ENCODE measurements at places on chromosomes 5 and 9. TPM values are rescaled to one million over a fixed set of nuclear protein-coding genes. Genes with fewer than 3 reads are reported as not detected.

DNA sequence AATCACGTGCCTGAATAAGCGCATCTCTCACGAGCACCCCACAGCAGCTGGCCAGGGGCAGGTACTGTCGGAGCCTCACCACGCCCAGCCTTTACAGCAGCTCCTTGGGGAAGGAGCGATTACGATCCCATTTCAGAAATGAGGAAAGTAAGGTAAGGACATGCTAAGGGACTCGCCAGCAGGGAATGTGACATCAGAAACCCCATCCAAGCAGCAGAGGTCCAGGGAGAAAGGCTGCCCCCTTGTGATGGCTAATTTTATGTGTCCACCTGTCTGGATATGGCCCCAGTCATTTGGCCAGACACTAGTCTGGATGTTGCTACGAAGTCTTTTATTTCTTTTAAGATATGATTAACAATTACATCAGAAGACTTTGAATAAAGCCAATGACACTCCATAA is 77.3 kb downstream of the UBE2QL1 start:
- H3K27ac ChIP-seq, result no peak overlapping the region
- DNase-seq, result no peak
- H3K27me3 ChIP-seq, result peaks cover 3% of the 10 kb centered on the region

- H3K36me3 ChIP-seq, result no peaks in the 10 kb centered on the region
- H3K27ac ChIP-seq, result no peak overlapping the region
- peaks cover 12% of the 10 kb centered on the region for H3K4me1 ChIP-seq
- H3K4me3 ChIP-seq, result no peak overlapping the region
These were observed 465.7 kb upstream of the RGMB start for GRCh38 chr5:98307811-98308210.

- no peak for DNase-seq
- no peaks in the 10 kb centered on the region for H3K4me1 ChIP-seq
- H3K4me3 ChIP-seq, result no peak overlapping the region
These were observed 380.7 kb upstream of the IRX1 start for GRCh38 chr5:3214838-3215374.

DNA sequence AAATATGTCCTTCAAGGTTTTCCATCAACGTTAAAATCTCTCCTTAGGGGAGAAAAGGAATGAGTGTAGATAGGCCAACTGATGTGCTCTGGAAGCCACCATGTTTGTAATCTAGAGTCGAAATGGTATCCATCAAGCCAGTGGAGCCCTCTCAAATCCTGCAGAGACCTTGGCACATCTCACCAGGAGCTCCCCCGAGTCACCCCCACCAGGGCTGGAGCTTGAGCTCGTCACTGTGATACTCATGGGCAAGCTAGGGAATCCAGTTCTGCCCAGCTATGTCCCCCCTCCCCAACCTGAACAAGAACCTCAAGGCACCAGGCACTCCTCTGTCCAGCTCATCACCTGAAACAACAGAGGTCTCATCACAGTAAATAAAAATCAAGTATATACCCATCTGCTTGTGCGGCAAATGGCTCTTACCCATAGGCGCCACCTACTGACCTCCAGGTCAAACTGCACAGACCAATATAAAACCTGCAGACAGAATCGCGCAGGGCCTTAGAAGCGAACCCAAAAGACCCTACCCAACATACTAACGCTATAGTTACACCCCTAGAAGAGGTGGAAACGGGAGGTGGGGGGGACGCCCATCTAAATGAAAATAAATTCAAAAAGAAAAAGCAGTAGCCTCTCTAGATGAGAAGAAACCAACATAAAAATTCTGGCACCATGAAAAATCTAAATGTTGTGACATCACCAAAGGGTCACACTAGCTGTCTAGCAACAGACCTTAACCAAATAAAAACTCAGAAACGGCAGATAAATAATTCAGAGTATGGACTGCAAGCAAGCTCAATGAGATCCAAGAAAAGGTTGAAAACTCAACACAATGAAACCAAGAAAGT is 75.0 kb downstream of the TTC39B start:
- H3K4me3 ChIP-seq, result no peak overlapping the region
- H3K27me3 ChIP-seq, result no peaks in the 10 kb centered on the region
- DNase-seq, result no peak
- peaks cover 29% of the 10 kb centered on the region for H3K36me3 ChIP-seq

- H3K27ac ChIP-seq, result no peak overlapping the region
- DNase-seq, result no peak
These were observed 5.2 kb upstream of the LMX1B start for GRCh38 chr9:126608551-126608950.

- H3K36me3 ChIP-seq, result peaks cover 27% of the 10 kb centered on the region
- DNase-seq, result peak; percentile 35
- peak overlapping the region; percentile 92 for H3K27ac ChIP-seq
- peaks cover 50% of the 10 kb centered on the region for H3K4me1 ChIP-seq
- H3K4me3 ChIP-seq, result peak overlapping the region; percentile 68
These were observed 13.9 kb downstream of the QSOX2 start for GRCh38 chr9:136231478-136232297.

ENHO gene
- not detected for total RNA-seq

ZNF618 gene
- 0.16 TPM for total RNA-seq

HOMER1 gene
- total RNA-seq, result 11.8 TPM

Data from activated T-helper 1 cell treated with anti-CD3 and anti-CD28 coated beads, Interleukin-12 subunit alpha, Interleukin-12 subunit beta, Interleukin-2, Interleukin-4 antibody, amounts not matched to agents 30 ng/mL and 10 ng/mL and 1 ng/mL, durations not matched to agents 14 hours and 24 hours and 36 hours (primary cell).